ENCODE measurements at places on chromosomes 11 and 22.

DNA sequence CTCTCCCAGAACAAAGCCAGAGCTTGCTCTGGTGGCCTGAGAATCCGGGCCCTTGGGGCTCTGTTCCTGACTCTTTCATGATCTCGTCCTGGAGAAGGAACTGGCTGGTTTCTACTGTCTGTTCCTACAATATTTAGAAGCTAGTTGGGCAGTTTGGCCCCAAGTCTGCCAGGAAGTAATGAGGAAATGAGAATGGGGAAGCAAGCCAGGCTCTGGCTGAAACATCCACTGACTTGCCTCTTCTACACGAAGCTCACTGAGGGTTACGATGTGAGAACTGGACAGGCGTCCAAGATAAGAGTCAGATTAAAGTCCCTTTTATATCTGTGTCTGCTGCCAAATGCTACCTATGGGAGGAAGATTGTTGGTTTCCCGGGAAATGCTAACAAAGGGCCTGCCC, 110.0 kb upstream of the KIRREL3 start:
- no peak for DNase-seq

- DNase-seq = no peak
Observed at GRCh38 chr22:50201191-50202129, 649 bp downstream of the SELENOO start.

DNA sequence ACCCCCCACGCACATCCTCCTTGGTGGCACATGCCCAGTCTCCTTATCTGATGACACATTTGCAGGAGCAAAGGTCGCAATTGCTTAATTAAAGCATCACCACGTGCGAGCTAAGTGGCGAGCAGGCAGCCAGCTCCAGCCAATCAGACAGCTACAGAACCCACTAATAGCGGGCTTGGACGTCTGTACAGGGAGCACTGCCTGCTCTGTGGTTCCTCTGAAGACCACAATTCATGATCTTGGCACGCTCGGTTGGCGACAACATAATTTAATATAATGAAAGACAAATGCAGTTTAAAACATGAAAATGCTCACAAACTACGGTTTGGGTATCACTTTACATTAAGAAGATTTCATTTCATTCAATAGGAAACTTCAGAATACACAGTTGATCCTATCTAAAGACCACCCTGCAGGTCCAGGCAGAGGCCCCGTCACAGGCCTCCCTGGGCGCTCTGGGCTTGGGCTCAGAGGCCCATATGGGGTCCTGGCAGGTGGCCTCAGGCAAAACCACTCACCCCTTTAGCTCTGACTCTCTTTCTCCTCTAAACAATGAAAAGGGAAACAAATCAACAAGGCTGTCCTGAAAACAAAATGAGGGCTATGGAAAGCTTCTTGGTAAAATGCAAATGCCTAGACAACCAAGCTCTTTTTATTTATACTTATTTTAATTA, 10.4 kb downstream of the PACSIN2 start:
- DNase-seq = no peak

DNA sequence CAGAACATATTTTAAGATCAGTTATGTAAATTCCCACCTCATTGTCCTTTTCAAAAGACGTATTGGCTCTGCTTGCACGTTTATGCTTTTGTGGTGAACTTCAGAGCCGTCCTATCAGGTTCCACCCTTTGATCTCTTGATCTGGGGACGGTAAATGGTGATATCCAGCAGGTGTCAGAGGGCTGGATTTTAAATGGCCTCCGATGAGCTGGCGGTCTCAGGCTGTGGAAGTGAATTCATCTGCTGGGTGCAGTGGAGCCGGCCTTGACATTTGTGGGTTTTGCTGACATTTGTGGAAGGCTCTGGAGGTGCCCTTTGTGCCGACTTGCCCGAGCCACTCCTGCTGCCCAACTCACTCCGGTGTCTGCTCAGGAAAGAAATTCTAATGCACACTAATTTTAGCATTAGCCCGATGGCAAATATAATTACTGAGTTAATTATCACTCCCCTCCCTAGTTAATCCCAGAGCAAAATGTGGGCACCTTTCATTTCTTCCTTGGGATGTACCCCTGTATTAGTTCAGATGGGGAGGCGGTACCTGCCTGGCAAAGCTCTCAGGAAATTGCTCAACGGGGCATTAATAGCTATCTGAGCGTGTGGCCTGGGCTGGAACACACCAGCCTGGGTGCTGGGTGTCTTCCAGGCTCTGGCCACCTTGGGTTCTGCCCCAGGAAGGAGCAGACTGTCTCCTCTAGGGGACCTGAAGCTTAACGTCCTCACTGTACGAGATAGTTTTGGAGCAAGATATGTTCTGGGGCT, 9.1 kb downstream of the LRP5 start:
- no peak for DNase-seq

DNA sequence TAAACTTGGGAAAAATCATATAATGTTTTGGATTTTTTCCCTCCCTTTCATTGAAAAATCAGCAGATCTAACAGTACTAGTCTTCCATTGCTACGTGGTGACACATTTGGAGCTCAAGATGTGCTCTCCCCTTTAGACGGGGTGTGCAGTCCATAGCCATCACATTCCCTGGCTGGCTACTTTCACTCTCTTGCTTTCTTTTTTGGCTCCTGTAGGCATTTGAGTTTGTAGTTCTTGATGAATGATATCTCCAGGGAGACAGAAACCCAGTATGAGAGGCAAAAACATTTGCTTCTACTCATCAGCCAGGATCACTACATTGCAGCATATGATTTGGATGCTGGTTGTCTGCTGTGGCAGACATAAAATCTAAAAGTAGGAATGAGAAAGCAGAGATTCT, 12.1 kb downstream of the CCDC81 start:
- DNase-seq = no peak

DNA sequence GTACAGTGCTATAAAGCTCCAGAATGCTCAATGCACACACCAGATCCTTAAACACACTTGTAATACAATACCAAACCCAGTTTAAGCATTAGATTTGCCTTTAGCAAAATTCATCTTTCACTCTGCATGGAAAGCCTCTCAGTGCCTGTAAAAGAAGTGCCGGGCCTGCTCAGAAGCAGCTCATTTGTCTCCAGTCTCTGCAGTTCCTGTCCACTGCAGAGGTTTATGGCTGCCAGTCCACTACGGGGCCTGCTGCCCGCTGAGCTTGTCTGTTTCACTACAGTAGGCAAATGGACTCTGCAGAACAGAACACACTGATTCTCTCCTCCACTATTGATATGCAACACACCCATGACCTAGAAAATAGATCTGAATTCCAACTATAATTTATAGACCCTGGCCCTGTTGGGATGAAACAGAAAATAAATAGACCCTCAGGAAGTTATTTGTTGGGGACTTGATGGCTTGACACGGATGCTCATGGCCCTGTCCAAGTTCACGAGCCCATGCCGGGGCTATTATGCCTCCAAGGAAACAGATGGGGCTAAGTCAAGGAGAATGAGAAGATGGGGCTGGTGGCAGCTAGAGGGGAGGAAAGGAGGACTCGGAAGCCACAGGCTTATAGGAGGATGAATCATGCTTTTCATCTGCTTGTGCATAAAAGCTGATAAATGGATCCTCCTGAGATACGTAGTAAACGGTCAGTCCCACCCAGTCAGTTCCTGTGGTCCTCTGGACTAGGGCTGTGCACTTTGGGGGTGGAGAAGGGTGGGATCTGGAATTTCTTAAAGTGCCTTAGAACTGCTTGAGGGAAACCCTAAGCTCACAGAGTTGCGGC, 416.8 kb upstream of the TENM4 start:
- no peak for DNase-seq

GRCh38 chr11:65961267-65962140, at the start of gene SART1:
TSS of gene SART1 (plus strand) at chr11:65961734. CDS start at chr11:65961781, 47 bp downstream.
- peak; percentile 98 for DNase-seq

DNA sequence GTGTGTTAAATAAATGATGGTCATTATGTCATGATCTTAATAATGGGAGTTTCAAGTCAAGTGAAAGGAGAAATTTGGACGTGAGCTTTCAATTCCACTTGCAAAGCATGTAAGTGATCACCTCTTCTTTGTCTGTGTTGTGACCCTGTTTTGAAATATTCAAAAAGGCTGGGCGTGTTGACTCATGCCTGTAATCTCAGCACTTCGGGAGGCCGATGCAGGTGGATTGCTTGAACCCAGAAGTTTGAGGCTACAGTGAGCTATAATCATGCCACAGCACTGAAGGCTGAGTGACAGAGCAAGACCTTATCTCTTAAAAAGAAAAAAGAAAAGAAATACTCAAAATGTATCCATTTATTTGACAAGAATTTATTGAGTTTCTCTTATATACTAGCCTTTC, 32.9 kb upstream of the EED start:
- peak; percentile 60 for DNase-seq

Data from activated CD4-positive, alpha-beta T cell treated with anti-CD3 and anti-CD28 coated beads, Interleukin-2, Interleukin-6, amounts not matched to agents 100 ng/mL and 50 ng/mL, durations not matched to agents 16 hours and 8 hours (primary cell).